ENCODE measurements at places on chromosomes 3 and 15. TPM values are rescaled to one million over a fixed set of nuclear protein-coding genes. Genes with fewer than 3 reads are reported as not detected.

DNA sequence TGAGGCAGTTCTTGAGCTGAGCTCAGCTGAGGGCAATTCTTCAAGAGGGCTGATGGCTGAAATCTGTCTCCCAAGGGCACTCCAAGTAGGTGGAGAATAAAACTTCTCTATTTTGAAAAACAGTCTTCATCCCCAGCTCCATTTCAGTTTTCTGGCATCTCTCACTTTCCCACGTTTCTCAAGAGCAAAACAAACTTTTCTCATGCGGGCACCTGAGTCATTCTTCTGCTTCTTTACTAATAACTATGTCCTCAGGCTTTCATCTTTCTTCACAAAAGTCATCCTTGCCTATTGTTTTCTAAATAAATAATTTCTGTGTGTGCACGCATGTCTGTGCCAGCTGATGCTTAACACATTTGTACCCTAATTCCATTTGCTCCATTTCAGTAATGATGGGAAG lies 96.1 kb upstream of the NUDT16 start:
- no peak for DNase-seq

GRCh38 chr3:69044608-69045007 lies 7.5 kb downstream of the TMF1 start:
- DNase-seq: no peak

DNA sequence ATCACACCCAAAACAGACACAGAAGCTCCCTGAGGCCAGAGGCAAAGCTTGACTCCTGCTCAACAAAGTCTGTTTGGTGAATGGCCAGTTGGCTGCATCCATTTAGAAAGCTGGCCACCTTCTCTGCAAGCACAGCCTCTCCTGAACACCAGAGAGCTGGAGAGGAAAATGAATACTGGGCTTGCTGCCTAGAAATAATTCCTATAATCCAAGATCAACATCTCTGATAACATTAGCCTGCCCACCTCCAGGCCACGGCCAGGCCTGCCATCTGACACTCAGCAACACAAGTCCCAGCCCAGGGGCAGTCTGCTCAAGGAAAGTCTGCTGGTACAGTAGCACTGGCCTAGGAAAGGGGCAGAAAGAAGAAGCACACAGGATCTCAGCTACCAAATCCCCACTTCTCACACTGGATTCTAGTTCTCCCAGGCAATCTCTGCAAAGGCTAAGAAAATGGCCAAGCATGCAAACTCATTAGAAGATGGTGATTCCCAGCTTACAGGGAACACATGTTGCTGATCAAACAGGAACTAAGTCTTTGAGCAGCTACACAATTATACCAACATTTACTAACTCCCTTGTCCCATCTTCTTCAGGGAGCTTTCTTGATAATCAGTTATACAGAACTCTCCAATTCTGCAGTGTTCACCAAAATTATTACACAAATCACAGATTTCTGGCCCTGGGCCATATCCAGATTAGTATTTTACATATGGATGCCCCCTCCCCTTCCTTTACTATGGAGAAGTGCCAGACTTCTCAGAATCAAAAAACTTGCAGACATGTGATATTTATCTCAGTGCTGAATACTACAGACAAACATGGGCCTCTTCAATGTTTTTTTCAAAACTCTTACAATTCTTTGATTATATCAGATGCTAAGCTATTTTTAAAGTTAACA lies 9.9 kb downstream of the TBC1D2B start:
- DNase-seq: peak; percentile 41

GRCh38 chr3:119729996-119730395 lies 27.2 kb downstream of the CFAP91 start:
- no peak for DNase-seq

DNA sequence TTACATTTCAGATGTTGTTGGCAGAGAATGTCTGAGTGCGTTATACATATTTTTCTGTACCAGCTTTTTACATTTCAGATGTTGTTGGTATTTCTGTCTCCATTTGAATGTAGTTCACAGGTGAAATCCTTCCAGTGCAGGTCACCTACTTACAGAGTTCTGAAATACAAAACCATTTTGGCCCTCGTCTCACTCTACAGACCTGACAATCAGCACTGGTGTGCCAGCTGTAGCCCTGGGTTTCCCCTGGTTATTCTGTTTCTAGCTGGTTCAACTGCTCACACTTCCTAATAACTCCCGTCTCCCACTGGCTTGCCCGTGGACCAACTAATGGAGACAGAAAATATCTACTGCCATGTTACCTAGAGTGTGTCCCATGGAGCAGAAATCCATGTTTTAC lies 87.5 kb upstream of the CDIN1 start:
- DNase-seq: no peak

DNA sequence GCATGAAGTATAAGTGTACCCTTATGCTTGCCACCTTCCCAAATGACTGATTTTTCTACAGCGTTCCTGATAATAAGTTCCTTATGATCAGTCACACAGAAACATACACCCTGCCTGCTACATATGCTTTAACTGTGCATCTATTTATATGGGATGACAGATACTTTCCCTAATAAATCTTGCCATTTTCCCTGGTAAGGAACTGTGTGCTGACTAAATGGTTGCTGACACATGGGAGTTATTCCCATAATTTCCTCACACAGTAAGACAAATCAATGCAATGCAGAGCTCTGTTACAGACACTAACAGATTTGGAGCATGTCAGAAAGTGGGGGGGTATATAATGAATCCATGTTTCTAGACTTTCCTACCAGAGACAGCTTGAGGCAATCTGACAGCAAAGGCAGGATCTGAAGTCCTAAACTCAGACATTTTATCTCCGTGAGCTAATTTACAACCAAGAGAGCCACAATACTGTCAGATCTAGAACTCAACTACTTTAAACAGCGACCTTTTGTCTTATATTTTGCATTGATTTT lies 86.9 kb upstream of the TCF12 start:
- DNase-seq: no peak

DNA sequence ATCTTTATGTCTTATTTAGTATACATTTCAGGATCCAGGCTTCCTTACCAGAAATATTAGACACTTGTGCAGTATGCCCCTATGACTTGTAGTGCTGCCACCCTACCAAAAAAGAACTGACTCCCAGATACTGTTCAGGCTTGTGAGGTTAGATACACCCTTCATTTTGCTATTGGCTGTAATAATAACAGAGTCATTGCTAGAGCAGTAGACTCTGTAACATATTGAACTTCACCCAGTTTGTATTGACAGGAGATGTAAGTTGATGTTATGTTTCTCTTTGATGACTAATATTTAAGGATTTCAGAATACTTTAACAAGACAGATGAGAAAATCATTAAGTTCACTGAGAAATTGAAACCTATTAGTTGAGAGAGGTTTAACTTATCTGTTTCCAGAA lies 32.9 kb downstream of the RNF111 start:
- no peak for DNase-seq

- no peak for DNase-seq
Observed at GRCh38 chr15:31081588-31082250, 19.8 kb downstream of the TRPM1 start.

GPR27 gene
- not detected for total RNA-seq

ITPKA gene
- total RNA-seq: 14.2 TPM
